ENCODE measurements at places on chromosomes 1 and 21. TPM values are rescaled to one million over a fixed set of nuclear protein-coding genes. Genes with fewer than 3 reads are reported as not detected.

The CYYR1 gene
- total RNA-seq: not detected

The EXOSC10 gene
- 36.9 TPM for total RNA-seq

The LAX1 gene
- total RNA-seq: not detected

The USP21 gene
- total RNA-seq: 19.7 TPM

The CORT gene
- not detected for total RNA-seq

The CELSR2 gene
- total RNA-seq: 5.7 TPM

The COL8A2 gene
- 0.08 TPM for total RNA-seq

The AK2 gene
- 155 TPM for total RNA-seq

The MCOLN3 gene
- 3.9 TPM for total RNA-seq
